EL (cell line): ENCODE measurements at places on chromosomes 3 and 15.

- DNase-seq: peak; percentile 45
Observed at GRCh38 chr3:77254967-77255831, 215.3 kb downstream of the ROBO2 start.

DNA sequence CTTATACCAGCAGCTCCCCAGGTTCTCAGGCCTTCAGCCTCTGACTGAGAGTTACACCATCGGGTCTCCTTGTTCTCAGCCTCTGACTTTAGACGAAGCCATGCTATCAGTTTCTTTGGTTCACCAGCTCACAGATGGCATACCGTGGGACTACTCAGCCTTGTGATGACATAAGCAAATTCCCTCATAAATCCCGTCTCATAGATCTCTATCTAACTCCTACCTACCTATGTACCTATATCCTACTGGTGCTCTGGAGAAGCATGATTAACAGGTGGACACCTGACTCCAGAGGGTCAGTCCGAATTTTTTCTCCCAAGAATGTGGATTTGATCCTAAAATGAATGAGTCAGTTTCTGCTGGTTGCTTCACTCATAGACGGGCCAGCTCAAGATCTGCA is 59.1 kb upstream of the CDV3 start:
- DNase-seq: no peak

DNA sequence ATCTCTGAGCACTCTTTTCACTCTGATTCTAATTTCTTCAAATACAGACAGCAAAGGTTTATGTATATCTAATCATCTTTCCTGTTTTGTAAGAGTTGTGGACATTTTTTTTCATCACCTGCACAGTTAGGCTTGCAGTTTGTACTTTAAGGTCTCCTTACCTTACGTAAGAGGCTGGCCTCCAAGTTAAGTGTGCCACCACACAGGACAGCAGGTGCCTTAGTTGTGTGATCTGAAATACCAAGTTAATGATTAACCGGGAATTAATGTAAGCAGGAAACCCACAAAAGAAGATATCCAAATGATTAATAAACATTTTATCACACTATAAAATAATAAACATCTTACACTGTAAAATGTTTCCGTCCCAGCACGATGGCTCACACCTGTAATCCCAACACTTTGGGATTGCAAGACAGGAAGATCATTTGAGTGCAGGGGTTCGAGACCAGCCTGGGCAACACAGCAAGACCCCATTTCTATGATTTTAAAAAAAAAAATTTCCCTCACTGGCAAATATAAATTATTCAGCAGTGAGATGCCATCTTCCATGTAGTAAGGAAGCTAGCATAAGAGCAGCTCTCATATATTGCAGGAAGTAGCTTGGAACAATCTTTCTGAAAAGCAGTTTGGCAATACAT is 87.7 kb upstream of the LIMD1 start:
- no peak for DNase-seq

GRCh38 chr3:128488991-128489673 is 3.9 kb downstream of the GATA2 start:
- peak; percentile 81 for DNase-seq

DNA sequence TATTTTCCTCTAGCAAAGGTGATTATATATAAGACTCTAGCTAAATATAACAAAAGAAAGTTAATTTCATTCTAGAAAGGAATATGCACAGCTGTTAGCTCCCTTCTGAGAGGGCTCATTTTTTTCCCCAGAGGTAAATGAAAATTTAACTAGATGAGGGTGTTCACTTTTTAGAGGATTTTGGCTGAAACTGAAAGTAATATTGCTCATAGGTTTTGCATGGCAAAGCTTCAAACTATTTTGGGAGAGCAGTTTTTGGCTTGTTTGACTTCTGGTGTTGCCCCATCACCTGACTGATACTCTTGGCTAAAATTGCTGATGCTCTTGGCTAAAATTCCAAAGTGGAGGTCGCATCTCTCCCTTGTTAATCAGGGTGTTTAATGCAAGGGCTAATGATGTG is 311.9 kb downstream of the EDEM1 start:
- no peak for DNase-seq

DNA sequence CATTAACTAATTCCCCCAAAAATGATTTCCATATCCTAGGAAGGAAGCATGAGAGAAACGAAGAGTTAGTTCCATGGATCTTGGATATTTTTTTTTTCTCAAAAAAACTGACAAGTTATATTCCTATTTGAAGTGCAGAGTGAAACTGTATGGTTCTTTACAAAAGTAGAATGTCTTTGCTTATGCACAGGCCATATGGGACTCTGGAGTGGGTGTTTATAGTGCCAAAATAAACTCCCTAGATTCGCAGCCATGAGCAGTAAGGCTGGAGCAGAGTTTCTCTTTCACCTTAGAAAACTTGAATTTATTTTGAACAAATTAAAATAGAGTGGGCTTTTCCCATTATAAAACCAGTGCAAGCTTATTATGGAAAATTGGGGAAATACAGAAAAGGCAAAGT is 239.7 kb downstream of the PDCD6IP start:
- DNase-seq: no peak

GRCh38 chr15:89542369-89542768 is 32.9 kb upstream of the TICRR start:
- no peak for DNase-seq

- DNase-seq: no peak
Observed at GRCh38 chr3:122934251-122934650, 93.3 kb downstream of the SEMA5B start.

DNA sequence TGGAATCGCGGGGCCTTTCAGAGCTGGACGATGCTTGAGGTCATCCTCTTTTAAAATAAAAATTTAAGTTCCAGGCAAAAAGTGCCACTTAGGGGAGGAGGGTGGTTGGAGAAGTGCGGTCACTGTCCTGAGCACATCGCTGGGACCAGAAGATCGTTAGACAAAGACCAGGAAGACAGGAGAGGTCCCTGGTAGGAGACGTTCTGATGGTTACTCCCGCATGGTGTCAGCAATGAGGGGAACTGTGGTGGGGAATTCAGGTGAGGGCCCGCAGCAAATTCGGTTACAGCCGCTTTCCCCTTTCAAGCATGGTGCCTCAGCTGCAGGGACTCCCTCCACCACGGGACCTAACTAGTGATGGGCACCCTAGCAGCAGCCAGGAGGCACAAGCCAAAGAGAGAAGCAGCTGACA is 1.0 kb upstream of the ISY1 start:
- DNase-seq: peak; percentile 35

- no peak for DNase-seq
Observed at GRCh38 chr3:128318275-128318941, 148.3 kb downstream of the DNAJB8 start.

GRCh38 chr3:120177707-120178306 is 83.6 kb upstream of the GSK3B start:
- DNase-seq: peak; percentile 62

GRCh38 chr3:69925506-69925905 is 74.0 kb upstream of the SAMMSON start:
- peak; percentile 49 for DNase-seq

GRCh38 chr15:44500555-44500954 is 36.4 kb upstream of the EIF3J start:
- DNase-seq: no peak

DNA sequence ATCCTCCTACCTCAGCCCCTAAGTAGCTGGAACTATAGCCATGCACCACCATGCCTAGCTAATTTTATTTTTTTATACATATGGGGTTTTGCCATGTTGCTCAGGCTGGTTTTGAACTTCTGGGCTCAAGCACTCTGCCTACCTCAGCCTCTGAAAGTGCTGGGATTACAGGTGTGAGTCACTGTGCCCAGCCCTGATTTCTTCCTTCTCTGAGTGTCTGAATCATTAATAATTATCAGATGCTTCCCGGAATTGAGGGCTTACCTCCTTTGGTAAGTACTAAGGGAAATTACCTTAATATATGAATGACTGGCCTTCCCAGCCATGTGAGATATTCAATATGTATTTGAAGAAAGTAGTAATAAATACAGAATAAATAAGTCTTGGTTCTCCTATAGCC is 7.2 kb downstream of the CLPX start:
- DNase-seq: peak; percentile 4

GRCh38 chr3:179666436-179667035 is 13.7 kb downstream of the USP13 start:
- no peak for DNase-seq

GRCh38 chr15:68715111-68715510 is 105.6 kb downstream of the ANP32A start:
- no peak for DNase-seq

- no peak for DNase-seq
Observed at GRCh38 chr15:41862515-41863116, 24.0 kb downstream of the PLA2G4B start.

- no peak for DNase-seq
Observed at GRCh38 chr15:100049483-100049882, 292.3 kb downstream of the ADAMTS17 start.

DNA sequence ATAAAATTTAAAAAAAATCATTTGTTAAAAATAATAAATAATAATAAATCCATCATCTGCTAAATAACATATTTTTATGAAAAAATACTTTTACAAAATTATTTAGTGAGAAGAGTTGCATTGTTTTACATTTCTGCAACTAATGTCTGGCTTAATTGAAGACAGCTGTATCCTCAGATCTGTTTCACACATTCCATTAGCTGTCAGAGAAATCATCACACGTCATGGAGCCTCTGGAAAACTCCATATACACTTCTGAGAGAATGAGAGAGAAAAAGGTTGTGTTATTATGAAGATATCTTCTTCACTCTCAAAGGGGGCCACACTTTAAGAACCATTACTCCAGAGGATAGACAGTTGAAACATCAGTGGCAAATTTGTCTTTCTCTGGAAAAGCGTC is 40.8 kb downstream of the CMSS1 start:
- no peak for DNase-seq

- DNase-seq: no peak
Observed at GRCh38 chr3:194313560-194314387, 37.4 kb downstream of the CPN2 start.

DNA sequence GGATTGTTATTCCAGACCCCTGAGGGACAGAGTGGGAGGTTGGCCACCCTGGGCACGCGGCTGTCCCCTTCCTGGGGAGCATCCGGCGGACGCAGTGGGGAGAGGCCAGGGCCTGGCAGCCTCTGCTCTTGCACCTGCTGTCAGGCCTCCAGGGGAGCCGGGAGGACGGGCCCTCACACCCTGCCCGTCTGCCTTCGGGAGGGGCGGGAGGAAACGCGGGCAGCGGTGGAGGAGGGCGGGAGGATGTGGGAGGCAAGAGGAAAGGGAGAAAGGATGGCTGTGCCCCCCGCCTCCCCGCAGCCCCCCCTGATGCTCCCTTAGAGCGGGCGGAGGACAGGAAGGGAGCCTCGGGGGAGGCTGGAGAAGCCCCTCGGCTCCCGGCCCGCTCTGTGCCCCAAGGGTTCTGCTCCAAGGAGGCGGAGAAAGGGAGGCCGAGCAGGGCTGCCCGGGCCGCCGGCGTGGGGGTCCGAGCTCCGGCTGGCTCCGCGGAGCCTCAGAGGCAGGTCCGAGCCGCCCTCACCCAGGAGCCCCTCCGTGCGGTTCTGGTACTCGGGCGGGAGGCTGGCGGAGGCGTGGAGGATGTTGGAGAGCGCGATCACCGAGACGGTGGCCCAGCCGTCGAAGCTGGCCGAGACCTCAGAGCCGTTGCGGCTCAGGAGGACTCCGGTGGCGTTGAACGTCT is 40.9 kb downstream of the MUC20 start:
- DNase-seq: no peak

DNA sequence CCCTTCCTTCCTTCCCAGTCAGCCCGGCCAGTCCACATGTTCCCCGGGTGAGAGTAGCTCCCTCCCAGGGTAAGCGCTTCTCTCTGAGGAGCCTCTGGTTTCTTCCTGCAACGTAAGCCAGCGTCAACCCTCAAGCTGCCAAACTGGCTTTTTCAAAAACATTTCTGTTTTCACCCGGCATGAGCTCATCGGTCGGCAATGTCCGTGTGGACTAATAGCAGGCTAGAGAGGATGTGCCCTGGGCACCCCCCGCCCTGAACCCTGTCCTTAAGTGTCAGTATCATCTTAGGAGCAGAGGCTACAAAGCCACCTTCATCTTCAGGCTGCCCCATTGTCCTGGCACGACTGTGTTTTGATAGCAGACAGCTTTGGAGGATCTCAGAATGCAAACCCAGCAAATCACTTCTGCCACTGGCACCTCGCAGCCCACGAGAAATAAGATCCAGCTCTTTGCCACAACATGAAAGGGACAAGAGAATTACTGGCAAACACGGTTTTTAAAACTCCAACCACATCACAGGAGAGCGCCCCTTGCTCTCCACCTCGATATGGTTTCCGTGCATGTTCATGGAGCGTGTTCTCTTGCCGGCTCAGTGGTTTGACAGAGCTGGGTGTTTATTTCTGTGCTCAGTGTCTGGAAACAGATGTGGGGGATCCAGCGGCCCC is 9.9 kb downstream of the ALDH1A3 start:
- peak; percentile 92 for DNase-seq

DNA sequence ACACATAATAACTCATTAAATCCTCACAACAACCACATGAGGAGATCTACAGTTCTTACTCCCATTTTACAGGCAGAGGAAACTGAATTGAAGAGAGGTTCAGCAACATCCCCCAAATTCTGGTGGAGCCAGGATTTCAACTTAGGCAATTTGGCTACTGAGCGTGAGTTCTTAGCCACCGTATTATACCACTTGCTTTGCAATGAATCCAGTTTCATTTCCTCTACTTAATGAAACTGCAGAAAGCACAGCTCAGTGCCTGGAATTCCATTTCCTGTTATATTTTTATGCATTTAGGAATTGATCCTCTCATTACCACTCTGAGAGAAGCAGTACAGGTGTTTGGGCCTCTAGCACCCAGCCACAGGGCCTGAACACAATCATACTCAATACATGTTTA is 4.3 kb downstream of the ZNF860 start:
- no peak for DNase-seq

DNA sequence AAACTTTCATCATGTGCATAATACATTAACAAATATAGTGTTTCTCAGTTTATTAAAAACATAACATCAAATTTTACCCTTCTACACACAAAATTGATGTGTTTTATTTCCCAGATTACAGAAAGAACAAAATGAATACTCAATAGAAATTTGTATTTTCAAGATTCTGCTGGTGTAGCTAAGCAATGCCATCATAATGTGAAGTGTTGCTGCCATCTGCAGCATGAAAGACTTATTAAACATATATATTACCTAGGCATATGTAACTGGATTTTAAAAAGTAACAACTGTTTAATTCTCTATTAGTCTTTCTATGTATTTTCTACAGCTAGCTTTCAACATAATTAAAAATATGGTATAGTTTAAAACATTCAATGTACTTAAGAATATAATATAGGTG is 27.5 kb downstream of the PLSCR5 start:
- peak; percentile 51 for DNase-seq
